ENCODE measurements at places on chromosomes 11 and 22. TPM values are rescaled to one million over a fixed set of nuclear protein-coding genes. Genes with fewer than 3 reads are reported as not detected.

GLYAT gene
- total RNA-seq, result 1.4 TPM

ZNF195 gene
- 31.7 TPM for total RNA-seq

OR8B12 gene
- total RNA-seq, result 0.38 TPM

RPL3 gene
- 1,974 TPM for total RNA-seq

OR8A1 gene
- total RNA-seq, result 0.53 TPM

DERL3 gene
- 0.54 TPM for total RNA-seq

RTL10 gene
- 13.3 TPM for total RNA-seq

C11orf16 gene
- 0.41 TPM for total RNA-seq

LINC01488 gene
- total RNA-seq, result 0.36 TPM

OR10A2 gene
- 0.50 TPM for total RNA-seq

SCO2 gene
- total RNA-seq, result 1.4 TPM

RBFOX2 gene
- total RNA-seq, result 159 TPM

CASP12 gene
- total RNA-seq, result not detected

SLC22A25 gene
- total RNA-seq, result not detected
